Upper lobe of left lung (tissue), 6 donors: ENCODE measurements at places on chromosomes 3 and 15. TPM values are rescaled to one million over a fixed set of nuclear protein-coding genes. Genes with fewer than 3 reads are reported as not detected.
A peak's percentile ranks its signal among the peaks of the same experiment; 100 is the strongest.

Gene GP9
- 4.3 TPM for total RNA-seq

Gene RASL12
- total RNA-seq = 19.9 TPM

Gene PLSCR2
- not detected for total RNA-seq

DNA sequence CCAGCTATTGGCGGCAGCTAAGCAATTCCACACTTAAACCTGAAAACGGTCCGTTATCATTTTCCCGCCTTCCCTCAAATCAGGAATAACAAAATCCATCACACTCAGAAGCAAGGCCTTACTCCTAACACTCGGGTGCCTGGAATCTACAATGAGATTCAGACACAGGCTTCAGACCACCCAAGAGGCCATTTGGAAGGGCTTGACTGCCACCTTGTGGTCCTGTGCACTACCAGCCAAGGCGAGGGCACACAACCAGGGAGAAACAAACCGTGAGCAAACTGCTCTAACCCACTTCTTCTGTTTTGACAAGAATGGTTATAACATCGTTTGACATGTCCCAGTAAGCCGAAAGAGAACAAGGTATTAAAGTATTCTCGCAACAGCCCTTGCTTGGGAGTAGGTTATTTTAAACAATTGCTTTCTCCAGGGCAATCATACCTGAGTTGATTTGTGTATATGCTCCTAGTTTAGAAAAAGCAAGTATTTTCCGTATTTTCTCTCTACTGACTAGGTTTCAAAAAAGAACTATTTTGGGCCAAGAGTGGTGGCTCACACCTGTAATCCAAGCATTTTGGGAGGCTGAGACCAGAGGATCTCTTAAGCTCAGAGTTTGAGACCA, 40.1 kb upstream of the TAFA4 start:
- H3K4me1 ChIP-seq = no peaks in the 10 kb centered on the region
- no peak overlapping the region for H3K4me3 ChIP-seq
- peaks cover 9% of the 10 kb centered on the region for H3K36me3 ChIP-seq
- H3K27me3 ChIP-seq = no peaks in the 10 kb centered on the region
- no peak overlapping the region for H3K27ac ChIP-seq

GRCh38 chr15:45641999-45642932, 7.4 kb downstream of the SQOR start:
- DNase-seq = no peak
- H3K4me1 ChIP-seq = peaks cover 81% of the 10 kb centered on the region
- H3K27me3 ChIP-seq = no peaks in the 10 kb centered on the region
- peak overlapping the region; percentile 76 for H3K27ac ChIP-seq
- H3K36me3 ChIP-seq = no peaks in the 10 kb centered on the region
- no peak overlapping the region for H3K4me3 ChIP-seq

GRCh38 chr15:31360843-31361763, 34.5 kb downstream of the KLF13 start:
- peaks cover 100% of the 10 kb centered on the region for H3K4me1 ChIP-seq
- no peaks in the 10 kb centered on the region for H3K27me3 ChIP-seq
- peak overlapping the region; percentile 92 for H3K27ac ChIP-seq
- no peaks in the 10 kb centered on the region for H3K36me3 ChIP-seq
- H3K4me3 ChIP-seq = no peak overlapping the region
- peak; percentile 85 for DNase-seq

- no peak for DNase-seq
- H3K27me3 ChIP-seq = no peaks in the 10 kb centered on the region
- no peaks in the 10 kb centered on the region for H3K36me3 ChIP-seq
- H3K4me1 ChIP-seq = no peaks in the 10 kb centered on the region
- no peak overlapping the region for H3K27ac ChIP-seq
These were observed 19.4 kb downstream of the CCR9 start for GRCh38 chr3:45905755-45906154.

- peak; percentile 31 for DNase-seq
- H3K4me1 ChIP-seq = peaks cover 14% of the 10 kb centered on the region
- no peak overlapping the region for H3K27ac ChIP-seq
- peak overlapping the region; percentile 85 for H3K4me3 ChIP-seq
These were observed 489 bp downstream of the CSPG5 start for GRCh38 chr3:47578119-47578632.

GRCh38 chr3:67509471-67510075, 144.8 kb downstream of the SUCLG2 start:
- peaks cover 11% of the 10 kb centered on the region for H3K36me3 ChIP-seq
- no peaks in the 10 kb centered on the region for H3K27me3 ChIP-seq
- DNase-seq = no peak
- no peak overlapping the region for H3K4me3 ChIP-seq
- H3K4me1 ChIP-seq = no peaks in the 10 kb centered on the region
